GM18507 (cell line): ENCODE measurements at places on chromosomes 16 and 17.

GRCh38 chr17:38746849-38747462, 1.2 kb downstream of the PCGF2 start:
- no peak for DNase-seq

- DNase-seq, result no peak
Observed at GRCh38 chr16:229731-230281, 557 bp upstream of the LUC7L start.

- DNase-seq, result no peak
Observed at GRCh38 chr16:23410176-23410575, 42.8 kb downstream of the COG7 start.

GRCh38 chr17:27666831-27667560, 36.0 kb downstream of the LGALS9 start:
- no peak for DNase-seq
